ENCODE measurements at places on chromosomes 12 and 14.
A peak's percentile ranks its signal among the peaks of the same experiment; 100 is the strongest.

DNA sequence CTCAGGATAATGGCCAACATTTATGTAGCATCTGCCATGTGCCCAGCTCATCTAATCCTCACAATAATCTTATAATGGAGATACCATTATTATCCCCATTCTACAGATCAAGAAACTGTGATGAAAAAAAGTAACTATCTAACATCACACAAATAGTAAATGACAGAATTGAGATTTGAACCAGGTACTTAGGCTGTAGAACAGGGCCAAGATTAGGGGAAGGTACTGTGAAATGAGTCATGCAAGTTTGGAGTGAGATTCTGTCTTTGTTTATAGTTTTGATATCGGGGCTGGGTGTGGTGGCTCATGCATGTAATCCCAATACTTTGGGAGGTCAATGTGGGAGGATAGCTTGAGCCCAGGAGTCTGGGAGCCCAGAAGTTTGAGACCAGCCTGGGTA is 1.3 kb upstream of the GNPTAB start:
- DNase-seq: no peak

GRCh38 chr12:75452675-75453330 is 27.8 kb upstream of the GLIPR1 start:
- DNase-seq: peak; percentile 46

DNA sequence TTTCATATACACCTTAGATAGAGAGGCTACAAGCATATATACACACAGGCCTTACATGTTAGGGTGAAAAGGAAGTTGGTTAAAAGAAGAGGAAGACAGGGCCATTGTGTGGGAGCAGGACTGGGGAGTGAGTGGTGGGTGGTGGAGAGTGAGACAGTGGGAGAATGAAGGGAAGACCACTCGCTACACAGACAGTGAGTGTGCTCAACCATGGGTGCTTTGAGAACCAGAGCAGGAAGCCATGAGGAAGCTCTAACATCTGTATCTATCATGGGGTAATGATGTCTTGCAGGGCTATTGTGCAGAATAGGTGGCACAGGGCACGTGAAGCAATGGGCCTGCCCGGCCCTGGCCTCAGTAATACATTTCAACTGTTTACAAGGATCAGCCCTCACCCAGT is 11.4 kb upstream of the KRT74 start:
- DNase-seq: no peak

DNA sequence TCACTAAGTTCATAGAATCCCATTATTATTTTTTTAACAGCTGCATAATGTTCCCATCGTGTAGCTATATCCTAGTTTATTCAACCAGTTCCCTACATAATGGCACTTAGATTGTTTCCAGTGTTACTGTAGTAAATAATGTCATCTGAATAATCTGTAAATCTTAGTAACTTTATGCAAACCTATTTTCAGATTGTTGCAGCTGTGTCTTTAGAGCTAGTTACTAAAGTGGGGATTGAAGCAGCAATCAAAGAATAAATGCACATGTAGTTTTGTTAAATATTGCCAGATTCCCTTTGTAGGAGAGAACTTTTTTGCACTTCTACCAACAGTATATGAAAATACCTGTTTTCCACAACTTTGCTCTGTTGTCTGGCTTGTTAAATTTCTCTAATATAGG is 13.1 kb downstream of the ARID2 start:
- DNase-seq: no peak

DNA sequence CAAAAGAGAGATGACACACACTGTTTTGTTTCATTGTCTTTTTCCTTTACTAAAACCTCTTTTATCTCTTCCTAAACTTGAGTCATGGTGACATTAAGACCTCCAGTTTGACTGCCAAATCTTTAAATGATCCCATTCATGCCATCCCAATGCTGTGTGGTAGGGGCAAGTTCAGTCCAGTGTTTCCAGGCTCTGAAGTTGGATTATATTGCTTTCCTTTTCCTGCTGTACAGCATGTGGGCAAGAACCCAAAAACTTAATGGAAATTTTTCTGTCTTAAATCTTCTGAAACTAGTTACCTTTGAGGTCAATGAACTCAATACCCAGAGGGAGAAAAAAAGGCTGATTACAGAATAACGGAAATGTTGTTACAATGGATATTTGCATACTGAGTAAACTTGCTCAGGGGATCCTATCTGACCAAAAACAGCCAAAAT is 187.1 kb upstream of the FAR2 start:
- peak; percentile 31 for DNase-seq

- DNase-seq: no peak
These were observed 25.6 kb upstream of the CPNE8 start for GRCh38 chr12:38930990-38931389.

- no peak for DNase-seq
These were observed 37.0 kb downstream of the EVL start for GRCh38 chr14:100102156-100102785.

- DNase-seq: no peak
These were observed 90.8 kb downstream of the NPAS3 start for GRCh38 chr14:33029511-33029910.

DNA sequence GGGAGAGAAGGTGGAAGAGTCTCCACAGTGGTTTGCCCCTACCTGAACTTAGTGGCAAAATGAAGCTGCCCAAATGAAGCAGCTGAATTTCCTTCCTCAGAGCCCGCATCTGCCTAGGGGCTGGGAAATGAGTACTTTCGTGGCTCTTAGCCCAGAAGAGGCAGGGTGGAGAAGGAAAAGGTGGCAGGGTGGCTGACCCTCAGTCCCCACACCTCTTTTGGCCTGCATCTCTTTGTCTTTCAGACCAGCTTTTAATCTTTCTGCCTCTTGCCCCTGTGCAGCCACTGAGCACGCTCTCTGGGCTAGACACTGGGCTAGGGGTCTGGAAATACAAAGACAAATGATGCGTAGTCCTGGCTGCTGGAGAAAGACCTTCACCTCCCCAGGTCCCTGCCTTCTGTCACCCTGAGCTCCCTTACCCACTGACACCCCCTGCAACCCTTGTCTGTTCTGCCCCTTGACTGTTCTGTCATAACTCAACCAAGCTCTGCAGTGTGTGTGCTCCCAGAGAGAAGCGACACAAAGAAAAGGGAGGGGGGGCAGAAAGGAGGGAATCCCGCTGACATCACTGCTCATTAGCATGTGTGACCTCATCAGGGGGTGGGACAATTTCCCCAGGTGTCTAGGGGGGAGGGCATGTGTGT is 371 bp upstream of the REM2 start:
- peak; percentile 30 for DNase-seq

- DNase-seq: peak; percentile 19
These were observed 13.3 kb upstream of the MAP3K9 start for GRCh38 chr14:70822530-70823185.

DNA sequence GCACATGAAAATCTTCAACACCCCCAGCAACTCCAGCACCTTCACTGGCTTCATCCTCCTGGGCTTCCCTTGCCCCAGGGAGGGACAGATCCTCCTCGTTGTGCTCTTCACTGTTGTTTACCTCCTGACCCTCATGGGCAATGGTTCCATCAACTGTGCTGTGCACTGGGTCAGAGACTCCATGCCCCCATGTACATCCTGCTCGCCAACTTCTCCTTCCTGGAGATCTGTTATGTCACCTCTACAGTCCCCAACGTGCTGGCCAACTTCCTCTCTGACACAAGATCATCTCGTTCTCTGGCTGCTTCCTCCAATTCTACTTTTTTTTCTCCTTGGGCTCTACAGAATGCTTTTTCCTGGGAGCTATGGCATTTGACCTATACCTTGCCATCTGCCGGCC is 11.5 kb upstream of the OR11G2 start:
- DNase-seq: no peak

GRCh38 chr12:66196806-66197205 is 7.8 kb downstream of the IRAK3 start:
- DNase-seq: no peak
